ENCODE measurements at places on chromosomes 5 and 9.

- DNase-seq: no peak
These were observed 49.0 kb upstream of the DPYSL3 start for GRCh38 chr5:147558826-147559225.

GRCh38 chr5:94614156-94614805 is 4.1 kb downstream of the KIAA0825 start:
- no peak for DNase-seq

- no peak for DNase-seq
These were observed 24.4 kb upstream of the RGMB start for GRCh38 chr5:98749046-98749445.

DNA sequence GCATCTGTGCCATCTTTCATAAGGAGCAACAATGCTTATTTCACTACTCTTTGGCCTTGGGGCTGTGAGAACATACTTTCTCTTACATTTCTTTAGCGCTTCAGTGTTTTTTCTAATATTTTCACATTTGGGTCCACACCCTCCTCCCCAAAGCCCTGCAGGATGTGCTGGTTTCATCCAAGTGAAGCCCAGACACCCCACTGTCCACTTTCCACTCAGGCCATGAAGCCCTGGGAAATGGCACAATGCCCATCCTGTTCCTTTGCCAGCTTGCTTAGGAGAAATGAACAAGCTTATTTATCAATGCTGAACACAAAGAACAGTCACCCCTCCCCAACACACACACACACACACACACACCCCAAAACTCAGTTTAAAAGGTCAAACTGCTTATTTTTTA is 17.3 kb upstream of the TMOD1 start:
- DNase-seq: no peak

DNA sequence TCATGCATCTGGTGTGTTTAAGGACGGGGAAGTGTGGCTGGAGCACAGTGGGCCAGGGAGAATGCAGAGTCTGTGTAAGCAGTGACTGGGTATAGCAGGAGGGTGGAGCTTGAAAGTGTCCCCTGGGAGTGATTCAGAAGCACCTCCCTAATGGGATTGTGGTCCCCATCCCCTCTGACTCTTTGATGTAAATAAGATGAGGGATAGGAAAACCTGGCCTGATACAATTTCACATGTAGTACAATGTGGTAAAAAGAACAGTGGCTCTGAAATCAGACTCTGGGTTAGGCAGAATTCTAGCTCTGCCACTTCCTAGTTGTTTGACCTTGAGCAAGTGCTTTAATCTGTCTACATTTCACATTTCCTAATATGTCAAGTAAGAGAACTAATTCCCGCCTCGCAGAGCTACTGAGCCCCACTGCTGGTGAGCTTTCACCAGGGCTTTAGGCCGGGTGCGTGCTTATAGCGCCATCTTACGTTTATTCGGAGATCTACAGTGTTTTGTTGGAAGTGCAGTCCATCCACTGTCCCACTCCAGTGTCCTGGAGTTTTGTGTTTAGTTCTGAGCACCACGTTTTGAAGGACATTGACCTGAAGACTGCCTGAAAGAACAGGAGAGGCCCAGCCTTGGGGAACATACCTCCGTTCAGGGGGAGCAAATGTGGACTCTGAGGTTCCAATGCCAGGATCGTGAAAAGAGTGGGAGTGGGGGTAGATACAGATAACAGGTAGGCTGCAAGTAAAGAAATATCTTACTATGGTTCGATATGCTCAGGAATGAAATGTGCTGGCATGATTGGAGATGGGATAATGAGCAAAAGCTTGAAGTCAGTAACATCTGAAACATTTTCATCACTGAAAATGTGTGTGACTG is 51.2 kb upstream of the TESK1 start:
- peak; percentile 15 for DNase-seq

DNA sequence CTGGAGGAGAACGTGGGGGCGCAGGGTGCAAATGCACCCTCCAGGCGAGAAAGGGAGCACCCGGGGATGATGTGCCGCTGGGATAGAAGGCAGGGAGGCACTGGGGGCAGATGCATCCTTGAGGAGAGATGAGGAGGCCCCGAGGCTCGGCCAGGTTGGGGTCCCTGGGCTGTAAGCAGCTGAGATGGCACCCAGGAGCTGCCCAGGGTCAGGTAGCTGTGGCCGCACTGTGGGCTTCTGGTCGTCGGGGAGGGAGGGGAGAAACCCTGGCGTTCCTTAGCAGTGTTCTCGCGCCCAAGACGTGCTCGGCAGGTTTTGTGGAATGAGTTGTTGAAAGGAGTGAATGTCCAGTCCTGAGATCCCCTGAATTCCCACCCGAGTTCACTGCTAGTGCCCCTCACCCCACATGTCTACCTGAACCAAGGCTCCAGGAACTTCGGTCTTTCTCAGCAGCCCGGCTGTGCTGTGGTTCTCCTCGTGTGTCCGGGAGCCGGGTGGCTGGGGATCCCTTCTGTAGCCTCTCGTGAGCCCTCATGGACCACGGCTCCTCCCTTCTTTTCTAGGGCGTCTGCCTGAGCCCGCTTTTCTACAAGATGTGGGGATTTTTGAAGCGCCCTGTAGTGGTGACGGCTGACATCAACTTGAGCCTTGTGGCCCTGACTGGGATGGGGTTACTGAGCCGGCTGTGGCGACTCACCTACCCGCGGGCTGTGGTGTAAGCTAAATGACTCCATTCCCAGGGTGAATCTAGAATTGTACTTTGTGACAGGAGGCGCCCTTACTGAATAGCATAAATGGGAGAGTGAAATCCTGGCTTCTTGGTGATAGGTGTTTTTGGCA is 1.1 kb downstream of the POMT1 start:
- DNase-seq: peak; percentile 59

GRCh38 chr9:137201205-137201868 is 796 bp upstream of the TPRN start:
- DNase-seq: no peak

GRCh38 chr5:135502836-135503520 is 32.8 kb downstream of the NEUROG1 start:
- no peak for DNase-seq

- DNase-seq: no peak
These were observed 83.3 kb downstream of the GLDC start for GRCh38 chr9:6562201-6562600.

- DNase-seq: no peak
These were observed 23.9 kb upstream of the CTSL start for GRCh38 chr9:87701931-87702421.

GRCh38 chr5:143933451-143933850 is 121.5 kb downstream of the HMHB1 start:
- DNase-seq: no peak

DNA sequence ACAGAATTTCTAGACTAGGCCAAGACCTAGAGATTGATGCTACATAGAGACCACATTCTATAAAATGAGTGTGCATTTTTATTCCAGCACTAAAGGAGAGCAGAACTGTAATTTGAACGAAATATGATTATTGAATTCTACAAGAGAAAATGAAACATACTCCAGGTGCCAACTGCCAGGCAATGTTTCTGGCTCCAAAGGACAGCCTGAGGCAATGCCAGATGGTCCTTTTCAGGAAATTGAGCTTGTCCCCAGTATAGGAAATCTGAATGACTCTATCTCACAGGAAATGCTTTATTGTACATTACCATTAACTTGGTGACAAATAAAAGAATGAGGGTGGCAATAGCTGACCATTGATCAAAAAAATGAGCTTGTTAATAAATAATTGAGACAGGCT is 28.8 kb upstream of the RASGRF2 start:
- no peak for DNase-seq

DNA sequence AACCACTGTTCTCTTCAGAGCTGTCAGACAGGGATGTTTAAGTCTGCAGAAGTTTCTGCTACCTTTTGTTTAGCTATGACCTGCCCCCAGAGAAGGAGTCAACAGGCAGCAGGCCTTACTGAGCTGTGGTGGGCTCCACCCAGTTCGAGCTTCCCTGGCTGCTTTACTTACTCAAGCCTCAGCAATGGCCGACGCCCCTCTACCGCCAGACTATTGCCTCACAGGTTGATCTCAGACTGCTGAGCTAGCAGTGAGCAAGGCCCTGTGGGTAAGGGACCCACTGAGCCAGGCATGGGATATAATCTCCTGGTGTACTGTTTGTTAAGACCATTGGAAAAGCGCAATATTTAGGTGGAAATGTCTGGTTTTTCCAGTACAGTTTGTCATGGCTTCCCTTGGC is 229.6 kb downstream of the TMEM167A start:
- DNase-seq: no peak

GRCh38 chr5:117242028-117242427 is 667.4 kb upstream of the SEMA6A start:
- no peak for DNase-seq

DNA sequence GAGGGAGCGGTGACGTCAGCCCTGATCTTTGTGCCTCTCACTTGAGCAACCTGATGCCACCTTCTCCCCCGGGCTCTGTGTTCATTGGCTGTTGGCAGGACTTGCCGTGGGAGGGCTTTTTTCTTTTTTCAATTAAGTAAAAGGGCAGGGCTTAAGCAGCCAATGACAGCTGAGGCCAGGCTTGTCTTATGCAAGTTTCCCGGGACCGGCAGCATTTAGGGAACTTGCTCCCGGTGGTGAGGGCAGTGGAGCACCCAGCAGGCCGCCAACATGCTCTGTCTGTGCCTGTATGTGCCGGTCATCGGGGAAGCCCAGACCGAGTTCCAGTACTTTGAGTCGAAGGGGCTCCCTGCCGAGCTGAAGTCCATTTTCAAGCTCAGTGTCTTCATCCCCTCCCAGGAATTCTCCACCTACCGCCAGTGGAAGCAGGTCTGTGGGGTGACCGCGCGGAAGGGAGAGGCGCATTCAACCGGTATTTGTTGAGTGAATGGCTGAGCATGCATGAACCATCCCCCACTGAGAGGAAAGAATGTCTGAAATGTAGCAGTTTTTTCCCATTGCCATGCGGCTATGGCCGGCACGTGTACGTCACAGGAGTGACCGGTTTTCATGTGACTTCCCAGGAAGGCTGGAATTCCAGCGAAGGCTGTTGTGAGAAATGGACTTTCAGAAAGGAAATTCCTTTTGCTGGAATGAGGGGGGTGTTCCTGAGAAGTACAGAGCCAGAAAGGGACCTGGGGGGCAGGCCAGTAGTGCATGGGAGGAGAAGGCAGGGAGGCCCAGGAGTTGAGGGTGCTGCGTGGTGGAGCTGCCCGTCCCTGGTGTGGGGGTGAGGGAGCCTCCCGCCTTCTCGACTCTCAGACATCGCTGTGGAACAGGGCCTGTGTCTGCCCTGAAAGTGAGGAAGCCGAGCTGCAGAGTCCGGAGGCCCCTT is 29.0 kb downstream of the PTGES2 start:
- DNase-seq: peak; percentile 39

DNA sequence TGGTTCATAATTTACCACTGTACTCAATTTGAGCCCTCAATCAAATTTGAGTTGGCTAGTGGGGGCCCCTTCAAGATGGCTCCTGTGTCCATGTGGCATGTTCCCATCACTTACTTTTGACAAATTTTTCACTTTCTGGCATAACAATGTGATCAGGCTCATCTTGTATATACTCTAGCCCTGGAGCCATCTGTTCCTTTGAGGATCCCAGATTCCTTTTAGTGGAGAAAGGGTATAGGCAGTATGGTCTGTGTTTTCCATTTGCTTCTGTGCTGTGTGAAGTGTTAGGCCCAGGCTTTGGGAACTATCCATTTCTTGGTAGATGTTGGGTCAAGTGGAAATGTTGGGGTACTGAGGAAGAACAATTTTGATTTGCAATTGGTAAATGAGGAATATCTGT is 45.7 kb downstream of the SH3GL2 start:
- no peak for DNase-seq

DNA sequence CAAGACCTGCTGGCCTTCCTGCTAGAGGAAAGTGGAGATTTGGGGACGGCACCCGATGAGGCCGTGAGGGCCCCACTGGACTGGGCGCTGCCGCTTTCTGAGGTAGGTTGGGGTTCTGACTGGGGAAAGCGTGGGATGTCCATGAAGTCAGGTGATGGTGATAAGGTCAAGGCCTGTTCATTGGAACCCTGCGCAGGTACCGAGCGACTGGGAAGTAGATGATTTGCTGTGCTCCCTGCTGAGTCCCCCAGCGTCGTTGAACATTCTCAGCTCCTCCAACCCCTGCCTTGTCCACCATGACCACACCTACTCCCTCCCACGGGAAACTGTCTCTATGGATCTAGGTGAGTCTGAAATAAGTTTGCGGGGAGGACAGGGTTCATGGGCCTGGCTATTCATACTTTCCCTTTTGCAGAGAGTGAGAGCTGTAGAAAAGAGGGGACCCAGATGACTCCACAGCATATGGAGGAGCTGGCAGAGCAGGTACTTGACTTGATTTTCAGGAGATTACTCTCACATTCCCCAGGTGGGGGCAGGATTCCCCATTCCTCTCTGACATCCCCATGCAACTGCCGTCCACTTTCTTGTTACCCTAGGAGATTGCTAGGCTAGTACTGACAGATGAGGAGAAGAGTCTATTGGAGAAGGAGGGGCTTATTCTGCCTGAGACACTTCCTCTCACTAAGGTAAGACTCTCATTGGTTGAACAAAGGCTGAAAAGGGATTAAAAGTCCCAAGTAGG is 505 bp downstream of the CREB3 start:
- DNase-seq: no peak

- no peak for DNase-seq
These were observed 128.1 kb upstream of the LMX1B start for GRCh38 chr9:126485662-126486061.

DNA sequence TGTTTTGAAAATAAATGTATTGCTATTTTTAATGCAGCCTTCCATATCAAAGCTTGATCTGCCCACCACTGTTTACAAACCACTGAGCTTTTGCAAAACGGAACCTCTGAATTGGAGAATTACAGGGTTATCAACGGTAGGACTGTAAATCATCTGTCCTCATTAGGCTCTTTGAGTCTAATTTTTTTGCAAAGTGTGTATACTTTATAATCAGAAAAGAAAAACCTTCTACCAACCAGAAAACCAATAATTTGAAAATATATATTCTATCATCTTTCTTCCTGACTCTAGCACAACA is 6.8 kb upstream of the SLC2A8 start:
- DNase-seq: no peak

GRCh38 chr5:148427370-148428042 is 43.7 kb downstream of the FBXO38 start:
- no peak for DNase-seq

DNA sequence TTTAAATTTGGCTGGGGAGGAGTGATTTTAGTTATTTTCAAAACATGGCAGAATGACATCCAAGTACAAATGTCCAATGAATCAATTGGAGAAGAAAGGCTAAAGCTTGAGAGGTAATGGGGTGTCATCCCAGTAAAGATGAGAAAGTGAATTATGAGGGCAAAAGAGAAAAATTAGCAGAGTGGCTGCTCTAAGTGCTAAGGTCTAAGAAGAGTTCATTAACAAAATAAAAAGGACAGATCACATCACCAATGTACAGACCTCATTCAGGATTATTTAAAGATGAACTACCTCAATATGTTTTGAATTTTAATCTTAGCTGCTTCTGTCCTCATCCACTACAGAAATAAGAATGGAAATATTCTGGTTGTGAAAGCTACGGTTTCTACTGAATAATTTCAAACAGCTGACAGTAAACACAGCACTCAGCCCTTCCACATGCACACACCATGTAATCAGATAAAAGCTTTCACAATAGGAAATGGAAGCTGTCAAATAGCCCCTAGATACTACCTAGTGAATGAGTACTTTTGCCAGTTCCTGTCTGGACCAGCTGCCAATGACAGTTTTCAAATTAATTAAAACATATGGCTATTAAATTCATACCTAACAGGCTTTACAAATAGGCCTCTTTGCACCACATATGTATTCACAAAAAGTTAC is 171.5 kb downstream of the SSBP2 start:
- no peak for DNase-seq
